Activated T-cell treated with anti-CD3 and anti-CD28 coated beads for 48 hours (primary cell): ENCODE measurements at places on chromosomes 2 and 18.

DNA sequence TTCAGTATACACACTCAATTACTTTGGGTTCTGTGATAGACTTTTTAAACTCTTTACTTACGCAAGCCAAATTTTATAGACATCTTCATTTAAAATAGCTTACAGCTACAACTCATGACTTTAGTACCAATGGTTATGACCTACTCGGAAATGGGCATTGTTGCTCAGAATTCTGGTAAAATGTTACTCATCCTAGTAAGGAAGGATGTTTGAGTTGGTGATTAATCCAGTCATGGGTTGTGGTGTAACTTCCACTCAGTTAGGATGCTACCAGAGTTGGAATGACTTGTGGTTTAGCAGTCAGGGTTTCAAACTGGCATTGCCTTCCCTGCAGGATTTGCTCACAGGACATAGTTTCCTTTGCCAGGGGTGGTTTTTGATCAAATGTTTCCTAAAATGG, 7.4 kb upstream of the NPC1 start:
- no peak for DNase-seq

DNA sequence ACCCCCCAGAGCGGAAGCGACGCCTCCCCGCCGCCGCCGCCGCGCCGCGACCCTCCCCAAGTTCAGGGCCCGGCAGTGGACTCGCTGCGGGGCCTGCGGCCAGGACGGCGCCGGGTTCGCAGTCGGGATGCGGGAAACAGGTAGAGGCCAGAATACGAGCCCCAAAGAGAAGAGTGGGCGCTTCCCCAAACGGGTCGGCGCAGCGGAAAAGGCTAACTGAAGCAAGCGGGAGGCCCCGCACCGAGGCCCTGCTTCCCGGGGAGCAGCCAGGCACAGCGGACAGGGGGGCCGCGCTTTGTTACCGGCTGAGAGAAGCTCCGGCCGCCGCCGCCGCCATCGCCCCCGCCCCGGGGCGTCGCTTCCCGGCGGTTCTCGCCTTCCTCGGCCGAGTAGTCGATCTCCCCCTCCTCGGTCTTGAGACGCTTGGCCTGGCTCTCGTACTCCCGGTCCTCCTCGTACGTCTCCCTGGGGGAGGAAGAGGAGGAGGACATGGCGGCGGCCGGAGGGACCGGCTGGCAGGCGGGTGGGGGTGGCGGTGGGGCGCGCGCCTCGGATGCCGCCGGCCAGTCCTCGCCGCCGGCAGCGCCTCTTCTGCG, 494 bp downstream of the HNRNPLL start:
- peak; percentile 28 for DNase-seq

DNA sequence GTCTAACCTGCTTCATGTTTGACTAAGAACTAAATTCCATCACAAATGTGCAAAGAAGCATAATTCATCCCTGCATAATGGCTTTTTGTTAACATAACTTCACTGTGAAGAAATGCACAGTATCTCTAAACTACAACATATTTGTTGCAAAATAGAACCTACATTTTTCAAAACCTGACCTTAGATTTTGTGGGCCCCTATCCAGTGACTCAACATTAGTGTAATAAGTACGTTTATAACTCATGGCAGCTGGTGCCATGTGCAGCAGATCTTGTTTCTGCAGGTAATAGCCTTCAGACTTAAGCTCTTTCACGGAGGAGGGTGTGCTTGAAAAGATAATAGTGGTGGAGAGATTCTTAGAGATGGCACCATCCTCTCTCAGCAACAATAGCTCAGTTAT, 28.6 kb upstream of the VWC2L start:
- DNase-seq, result no peak

GRCh38 chr2:241495172-241496002, 13.0 kb downstream of the STK25 start:
- no peak for DNase-seq

GRCh38 chr18:68764016-68764415, 33.9 kb upstream of the CCDC102B start:
- DNase-seq, result no peak

DNA sequence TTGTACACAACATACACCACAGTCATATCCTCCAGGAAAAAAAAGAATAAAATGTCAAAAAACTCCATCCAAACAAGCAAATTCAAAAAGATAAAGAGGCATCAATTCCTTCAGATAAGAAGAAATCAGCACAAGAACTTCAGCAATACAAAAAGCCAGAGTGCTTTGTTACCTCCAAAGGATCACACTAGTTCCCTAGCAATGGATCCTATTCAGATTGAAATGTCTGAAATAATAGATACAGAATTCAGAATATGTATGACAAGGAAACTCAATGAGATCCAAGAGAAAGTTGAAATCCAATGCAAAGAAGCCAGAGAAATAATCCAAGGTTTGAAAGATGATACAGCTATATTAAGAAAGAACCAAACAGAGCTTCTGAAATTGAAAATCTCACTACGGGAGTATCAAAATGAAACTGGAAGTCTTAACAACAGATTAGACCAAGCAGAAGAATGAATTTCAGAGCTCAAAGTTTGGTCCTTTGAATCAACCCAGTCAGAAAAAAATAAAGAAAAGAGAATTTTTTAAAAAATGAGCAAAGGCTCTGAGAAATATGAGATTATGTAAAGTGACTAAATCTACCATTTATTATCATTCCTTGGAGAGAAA, 80.6 kb downstream of the TRABD2A start:
- DNase-seq, result no peak

GRCh38 chr2:36403675-36404230, 48.2 kb downstream of the CRIM1 start:
- no peak for DNase-seq

DNA sequence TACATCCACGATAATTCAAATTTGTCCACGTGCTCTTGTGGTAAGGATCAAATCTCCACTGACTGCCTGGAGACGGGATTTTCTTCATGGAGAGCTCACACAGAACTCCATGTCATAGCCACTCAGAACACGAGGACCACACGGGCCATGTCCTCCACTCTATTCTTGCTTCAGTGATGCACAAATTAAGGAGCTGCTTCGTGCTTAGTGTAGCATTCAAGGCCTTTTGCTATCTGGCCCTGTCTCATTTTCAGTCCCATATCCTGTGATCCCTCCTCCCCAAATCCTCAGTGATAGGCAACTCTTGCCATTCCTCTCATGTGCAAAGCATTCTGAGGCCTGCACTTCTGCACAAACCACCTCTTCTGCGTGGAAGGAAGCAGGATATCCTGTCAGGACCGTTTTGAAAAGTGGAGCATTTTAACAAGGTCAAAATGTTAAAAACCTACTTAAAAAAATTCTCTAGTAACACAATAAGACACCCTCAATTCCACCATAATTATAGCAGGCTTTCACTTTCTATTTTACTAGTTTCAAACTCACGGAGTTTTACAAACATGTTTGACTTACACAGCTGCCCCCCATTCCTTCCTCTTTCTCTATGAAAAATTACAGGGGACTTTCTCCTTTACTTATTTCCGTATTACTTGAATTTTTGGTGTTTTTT, 35.2 kb downstream of the ST3GAL5 start:
- no peak for DNase-seq

- no peak for DNase-seq
These were observed 33.3 kb upstream of the PGAP1 start for GRCh38 chr2:196959734-196960338.

GRCh38 chr18:32439802-32440201, 30.9 kb downstream of the GAREM1 start:
- no peak for DNase-seq
